Esophagus mucosa (tissue), 1 donor: ENCODE measurements at places on chromosomes 7 and 10.

GRCh38 chr7:94997547-94997946 is 90.2 kb downstream of the PPP1R9A start:
- no peak for ATAC-seq

- ATAC-seq: no peak
Observed at GRCh38 chr7:158061884-158062656, 525.6 kb downstream of the PTPRN2 start.

- no peak for ATAC-seq
Observed at GRCh38 chr10:71561003-71561574, 158.5 kb downstream of the C10orf105 start.

DNA sequence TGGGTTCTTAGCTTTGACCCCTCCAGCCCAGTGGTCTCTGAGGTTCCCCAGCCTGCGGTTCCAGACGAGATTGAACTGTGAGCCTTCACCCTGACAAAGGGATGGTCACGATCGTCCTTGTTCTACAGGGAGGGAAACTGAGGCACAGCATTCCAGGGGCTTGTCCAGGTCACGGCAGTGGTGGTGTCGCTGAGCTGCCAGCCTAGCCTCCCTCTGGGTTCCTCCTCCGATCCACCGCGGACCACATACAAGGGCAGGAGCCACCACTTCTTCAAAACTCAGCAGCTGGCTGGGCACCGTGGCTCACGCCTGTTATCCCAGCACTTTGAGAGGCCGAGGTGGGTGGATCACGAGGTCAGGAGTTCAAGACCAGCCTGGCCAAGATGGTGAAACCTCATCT is 35.8 kb downstream of the ELFN1 start:
- no peak for ATAC-seq

- ATAC-seq: no peak
Observed at GRCh38 chr7:104958371-104958865, 55.6 kb upstream of the KMT2E start.

DNA sequence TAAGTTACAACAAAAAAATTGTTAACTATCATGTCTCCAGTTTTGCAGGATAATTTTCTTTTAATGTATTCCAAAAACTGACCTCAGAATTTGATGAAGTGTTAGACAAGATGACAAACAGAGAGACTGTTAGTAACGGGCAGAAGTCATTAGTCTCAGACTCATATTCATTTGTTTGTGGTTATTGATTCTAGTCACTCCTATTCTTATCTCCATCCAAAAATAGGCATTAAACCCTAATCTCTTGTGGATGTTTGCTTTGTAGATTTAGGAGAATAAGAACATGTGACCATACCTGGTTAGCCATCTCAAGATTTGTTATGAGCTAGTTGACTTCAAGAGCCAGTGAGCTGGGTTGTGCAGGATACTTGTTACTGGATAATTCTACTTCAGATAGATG is 261.1 kb downstream of the AUTS2 start:
- no peak for ATAC-seq

DNA sequence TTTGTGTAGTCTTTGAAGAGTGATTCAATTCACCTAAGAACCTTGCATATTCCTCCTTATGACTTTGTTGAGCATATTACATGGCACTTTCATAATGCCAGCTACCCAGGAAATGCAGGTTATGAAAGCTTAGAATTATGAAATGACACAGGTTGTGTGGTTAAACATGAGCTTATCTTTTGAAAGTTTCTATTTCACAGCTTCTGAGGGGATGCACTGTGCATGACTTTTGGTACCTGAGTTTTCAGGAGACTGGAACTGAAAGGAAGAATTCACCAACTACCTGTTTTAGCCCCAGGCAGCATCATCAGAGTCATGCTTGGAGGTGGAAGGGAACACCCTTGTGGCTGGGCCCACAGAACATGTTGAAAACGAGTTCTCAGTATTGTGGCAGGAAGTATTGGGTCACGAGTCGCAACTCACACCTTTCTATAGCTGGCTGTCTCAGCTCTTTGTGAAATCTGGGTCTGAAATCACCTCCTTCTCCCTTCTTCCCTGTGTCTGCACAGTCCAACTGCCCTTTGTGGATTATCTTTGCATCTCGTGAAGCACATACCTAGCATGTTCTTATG is 228.2 kb downstream of the PTEN start:
- ATAC-seq: peak; percentile 90

DNA sequence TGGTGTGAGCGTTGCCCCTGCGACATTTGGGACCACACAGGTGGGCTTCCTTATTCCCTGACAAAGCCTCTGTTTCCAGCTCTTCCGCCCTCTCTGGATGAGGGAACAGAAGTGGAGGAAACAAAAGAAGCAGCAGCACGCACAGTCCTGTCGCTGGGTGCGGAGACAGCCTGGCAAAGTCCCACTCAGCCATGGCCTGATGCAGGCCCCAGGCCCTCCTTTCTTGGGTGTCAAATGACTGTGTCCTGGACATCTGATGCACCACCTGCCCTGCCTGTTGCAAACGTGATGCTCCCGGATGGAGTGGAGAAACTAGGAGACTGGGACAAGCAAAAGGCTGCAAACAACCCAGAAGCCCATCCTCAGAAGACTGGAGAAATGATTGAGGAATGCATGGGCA is 20.7 kb downstream of the ZMIZ2 start:
- ATAC-seq: peak; percentile 5

- no peak for ATAC-seq
Observed at GRCh38 chr10:112738606-112739591, 211.1 kb upstream of the TCF7L2 start.

- ATAC-seq: no peak
Observed at GRCh38 chr10:98478430-98479222, 31.9 kb upstream of the HPS1 start.

DNA sequence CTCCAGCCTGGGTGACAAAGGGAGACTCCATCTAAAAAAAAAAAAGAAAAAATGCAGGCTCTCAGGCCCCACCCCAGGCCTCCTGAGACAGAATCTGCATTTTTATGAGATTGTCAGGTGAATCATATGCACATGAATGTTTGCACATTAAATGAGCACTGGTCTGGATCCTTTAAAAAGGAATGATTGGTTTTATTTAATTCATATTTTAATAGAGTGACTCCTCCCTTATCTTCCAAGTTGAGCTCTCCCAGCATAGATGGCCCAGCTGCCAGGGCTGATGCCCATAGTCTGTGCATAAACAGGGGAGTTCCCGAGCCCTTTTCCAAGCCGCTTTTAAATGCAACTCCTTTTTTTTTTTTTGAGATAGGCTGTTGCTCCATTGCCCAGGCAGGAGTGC is 28.5 kb downstream of the CUX1 start:
- ATAC-seq: no peak

DNA sequence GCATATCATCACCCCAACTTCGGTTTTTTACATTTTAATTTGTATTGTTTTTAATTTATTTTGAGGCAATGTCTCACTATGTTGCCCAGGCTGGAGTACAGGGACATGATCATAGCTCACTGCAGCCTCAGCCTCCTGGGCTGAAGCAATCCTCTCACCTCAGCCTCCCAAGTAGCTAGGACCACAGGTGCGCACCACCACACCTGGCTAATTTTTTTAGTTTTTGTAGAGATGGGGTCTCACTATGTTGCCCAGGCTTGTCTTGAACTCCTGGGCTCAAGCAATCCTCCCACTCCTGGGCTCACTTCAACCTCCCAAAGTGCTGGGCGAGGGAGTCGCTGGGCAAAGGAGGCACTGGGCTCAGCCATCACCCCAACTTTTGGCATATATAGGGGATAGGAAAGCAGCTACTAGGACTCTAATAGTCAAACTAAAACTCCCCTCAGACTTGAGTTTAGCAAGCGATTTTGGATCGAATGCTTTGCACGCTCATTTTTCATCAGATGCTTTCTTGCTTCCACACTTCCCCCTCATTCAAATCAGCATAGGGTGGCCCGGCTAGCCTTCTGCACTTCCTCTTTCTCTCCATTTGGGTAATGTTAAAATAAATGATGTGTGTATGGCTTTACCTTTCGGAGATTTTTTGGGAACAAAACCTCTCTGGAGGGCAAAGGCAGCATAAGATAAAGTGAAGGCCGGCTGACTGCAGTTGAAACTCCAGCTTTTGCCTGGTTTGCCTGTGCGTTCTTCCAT is 20.8 kb upstream of the NMT2 start:
- ATAC-seq: no peak

GRCh38 chr10:34875061-34875460 is 60.0 kb upstream of the PARD3 start:
- ATAC-seq: no peak

DNA sequence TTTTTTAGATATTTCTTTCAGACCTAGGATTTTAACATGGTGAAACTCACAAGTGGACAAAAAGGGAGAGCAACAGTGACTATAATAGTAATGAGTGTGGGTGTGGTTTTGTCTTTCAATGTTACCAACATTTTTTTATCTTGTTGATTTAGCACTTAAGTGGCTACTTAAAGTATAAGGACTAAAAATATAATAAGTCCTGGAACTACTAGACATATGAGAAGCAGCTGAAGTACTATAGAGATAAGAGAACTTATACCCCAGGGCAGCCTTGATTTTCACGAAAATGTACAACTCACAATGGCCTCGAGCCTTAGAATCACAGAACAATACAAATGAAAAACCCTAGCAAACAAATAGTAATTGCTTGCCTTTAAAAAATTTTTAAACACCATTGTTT is 1151.8 kb downstream of the TYW1 start:
- ATAC-seq: no peak

DNA sequence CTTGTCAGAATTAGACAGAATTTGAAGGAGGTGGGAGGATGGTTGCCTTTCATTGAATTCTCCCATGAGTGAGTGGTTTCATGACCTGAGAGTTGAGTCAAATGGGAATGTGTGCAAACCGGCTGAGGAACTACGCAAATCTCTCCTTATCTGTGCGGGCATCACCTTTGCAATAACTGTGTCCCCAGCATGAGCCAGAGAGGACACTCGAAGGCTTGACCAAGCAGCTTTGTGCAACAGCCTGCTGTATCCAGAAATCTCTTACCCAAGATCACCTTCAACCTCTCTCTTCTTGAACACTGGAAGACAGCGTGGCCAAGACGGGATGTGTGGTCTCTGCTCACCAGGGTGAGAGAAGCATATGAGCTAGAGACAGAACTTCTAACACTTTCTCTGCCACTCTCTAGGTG is 93.8 kb upstream of the IKZF1 start:
- no peak for ATAC-seq

GRCh38 chr7:73577627-73578341 is 595 bp downstream of the TBL2 start:
- peak; percentile 13 for ATAC-seq

DNA sequence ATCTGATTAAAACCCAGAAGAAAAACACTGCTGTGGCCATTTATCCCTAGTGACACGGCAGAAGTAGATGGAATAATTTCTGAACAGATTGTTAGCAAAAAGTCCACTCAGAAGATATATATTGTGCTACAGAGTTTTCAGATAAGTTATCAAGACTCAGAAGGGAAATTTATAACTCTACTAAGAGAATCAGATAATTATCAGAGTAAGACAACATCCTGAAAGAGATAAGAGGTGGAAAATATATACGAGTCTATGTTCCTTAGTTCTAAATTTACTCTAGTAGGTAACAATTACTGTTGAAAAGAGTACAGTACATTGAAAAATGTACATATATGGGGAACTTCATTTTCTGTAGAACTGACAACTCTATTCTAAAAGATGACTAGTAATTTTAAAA is 176.7 kb downstream of the GNAI1 start:
- no peak for ATAC-seq

- ATAC-seq: peak; percentile 68
Observed at GRCh38 chr7:27689591-27690164, 27.0 kb upstream of the HIBADH start.

- no peak for ATAC-seq
Observed at GRCh38 chr7:101453617-101454016, 90.9 kb downstream of the COL26A1 start.

GRCh38 chr7:140448781-140449480 is 30.4 kb downstream of the MKRN1 start:
- no peak for ATAC-seq

DNA sequence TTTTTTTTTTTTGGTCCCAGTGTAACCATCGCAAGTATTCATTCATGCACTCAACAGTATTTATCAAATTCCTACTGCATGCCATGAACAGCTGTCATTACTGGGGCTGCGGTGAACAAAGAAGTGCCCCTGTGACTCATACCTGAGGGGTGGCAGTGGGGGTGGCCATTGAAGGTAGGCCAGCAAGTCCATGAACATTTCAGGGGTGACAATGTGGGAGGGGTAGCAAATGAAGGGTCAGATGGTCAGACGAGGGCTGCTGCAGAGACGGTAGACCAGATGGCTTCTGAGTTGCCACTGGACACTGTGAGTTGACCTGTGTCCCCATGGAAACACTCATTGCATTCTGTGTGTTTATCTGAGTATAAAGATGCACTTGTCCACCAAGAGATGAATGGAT is 92.5 kb upstream of the PITRM1 start:
- no peak for ATAC-seq

- ATAC-seq: peak; percentile 91
Observed at GRCh38 chr7:38893061-38893460, 15.9 kb downstream of the VPS41 start.

DNA sequence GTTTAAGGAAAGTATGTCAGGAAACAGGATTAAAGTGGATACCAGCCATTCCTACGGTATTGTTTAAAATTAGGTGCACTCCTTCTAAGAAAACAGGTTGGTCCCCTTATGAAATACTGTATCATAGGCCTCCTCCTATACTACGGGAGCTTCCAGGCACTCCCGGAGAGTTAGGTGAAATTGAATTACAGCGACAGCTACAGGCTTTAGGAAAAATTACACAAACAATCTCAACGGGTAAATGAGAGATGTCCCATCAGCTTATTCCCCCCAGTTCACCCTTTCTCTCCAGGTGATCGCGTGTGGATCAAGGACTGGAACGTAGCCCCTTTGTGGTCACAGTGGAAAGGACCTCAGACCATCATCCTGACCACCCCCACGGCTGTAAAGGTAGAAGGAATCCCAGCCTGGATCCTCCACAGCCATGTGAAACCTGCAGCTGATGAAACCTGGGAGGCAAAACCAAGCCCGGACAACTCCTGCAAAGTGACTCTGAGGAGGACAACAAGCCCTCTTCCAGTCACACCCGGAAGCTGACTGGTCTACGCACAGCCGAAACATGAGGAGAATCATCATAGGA is 25.1 kb upstream of the GHITM start:
- no peak for ATAC-seq

DNA sequence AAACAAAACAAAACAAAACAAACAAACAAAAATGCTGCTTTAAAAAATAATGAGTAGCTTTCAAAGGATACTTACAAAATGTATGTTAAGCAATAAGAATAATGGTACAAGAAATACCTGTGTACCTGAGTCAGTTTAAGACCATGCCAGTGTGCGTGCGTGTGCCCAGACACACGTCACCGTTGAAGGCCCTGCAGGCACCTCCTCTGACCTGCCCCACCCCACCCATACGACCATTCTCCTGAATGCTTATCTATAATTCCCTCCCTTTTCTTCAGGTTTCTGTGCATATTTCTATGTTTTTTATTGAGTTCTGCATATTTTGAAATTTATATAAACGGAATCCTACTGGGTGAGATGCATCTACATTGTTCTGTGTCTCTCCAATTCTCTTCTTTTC is 374.2 kb upstream of the KLF6 start:
- ATAC-seq: peak; percentile 49

- no peak for ATAC-seq
Observed at GRCh38 chr10:58010073-58010702, 257.5 kb downstream of the IPMK start.

- no peak for ATAC-seq
Observed at GRCh38 chr7:6260291-6261187, 11.9 kb downstream of the CYTH3 start.
